ENCODE measurements at places on chromosomes 11 and 22.
A peak's percentile ranks its signal among the peaks of the same experiment; 100 is the strongest.

DNA sequence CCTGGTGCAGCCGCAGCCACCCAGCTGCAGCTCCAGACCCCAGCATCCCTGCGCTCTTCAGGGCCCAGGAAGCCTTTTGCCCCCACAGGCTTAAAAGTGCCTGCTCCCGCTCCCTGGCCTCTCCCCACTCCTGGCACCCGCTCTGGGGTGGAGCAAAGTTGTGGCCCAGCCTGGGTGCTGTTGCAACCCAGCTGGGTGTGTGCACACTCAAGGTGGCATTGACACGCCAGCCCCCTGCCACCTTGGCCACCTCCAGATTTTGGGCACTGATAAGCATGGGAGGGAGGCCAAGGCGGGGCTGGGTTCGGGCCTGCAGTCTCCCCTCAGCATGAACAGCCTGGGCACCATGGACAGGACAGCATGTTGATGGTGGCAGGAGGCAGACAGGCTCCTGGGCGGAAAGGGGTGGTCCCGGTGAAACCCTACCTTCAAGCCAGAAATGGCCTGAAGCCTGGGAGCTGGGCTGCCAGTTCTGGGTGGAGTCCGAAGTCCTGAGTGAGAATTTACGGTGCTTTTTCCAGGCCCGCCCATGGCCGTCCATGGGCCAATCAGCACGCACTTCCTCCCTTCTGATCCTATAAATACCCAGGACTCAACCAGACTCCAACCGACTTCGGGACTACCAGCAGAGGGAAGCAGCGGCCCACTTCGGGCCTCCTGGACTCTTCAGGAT, 23.6 kb upstream of the RNASEH2C start:
- peak; percentile 39 for DNase-seq

- no peak for DNase-seq
Measured at GRCh38 chr11:116925050-116925449, 87.6 kb upstream of the APOA1 start.

GRCh38 chr11:93605642-93606041, 55.8 kb upstream of the CEP295 start:
- no peak for DNase-seq

- no peak for DNase-seq
Measured at GRCh38 chr11:12678991-12679390, 4.8 kb downstream of the TEAD1 start.

DNA sequence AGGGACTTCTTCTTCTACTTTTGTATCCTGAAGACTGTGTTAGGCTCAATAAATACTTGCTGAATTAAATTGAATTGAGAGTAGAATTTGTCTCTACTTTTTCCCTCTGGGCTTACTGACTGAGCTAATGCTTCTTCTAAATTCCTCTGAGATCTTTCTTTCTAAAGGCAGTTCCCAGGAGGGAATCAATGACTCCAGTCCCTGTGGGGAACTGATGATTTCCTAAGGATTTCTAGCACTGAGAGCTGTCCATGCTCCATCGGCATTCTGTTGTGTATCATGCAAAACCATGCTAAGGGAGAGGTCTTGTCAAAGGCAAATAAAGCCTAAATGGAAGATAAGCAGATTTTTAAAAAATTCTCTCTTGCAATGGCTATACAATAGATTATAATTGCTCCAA, 148.8 kb upstream of the KIRREL3 start:
- DNase-seq: no peak

GRCh38 chr11:88068848-88069554, 106.2 kb downstream of the RAB38 start:
- DNase-seq: no peak

GRCh38 chr11:1165256-1166041, 7.7 kb downstream of the MUC5AC start:
- DNase-seq: no peak

DNA sequence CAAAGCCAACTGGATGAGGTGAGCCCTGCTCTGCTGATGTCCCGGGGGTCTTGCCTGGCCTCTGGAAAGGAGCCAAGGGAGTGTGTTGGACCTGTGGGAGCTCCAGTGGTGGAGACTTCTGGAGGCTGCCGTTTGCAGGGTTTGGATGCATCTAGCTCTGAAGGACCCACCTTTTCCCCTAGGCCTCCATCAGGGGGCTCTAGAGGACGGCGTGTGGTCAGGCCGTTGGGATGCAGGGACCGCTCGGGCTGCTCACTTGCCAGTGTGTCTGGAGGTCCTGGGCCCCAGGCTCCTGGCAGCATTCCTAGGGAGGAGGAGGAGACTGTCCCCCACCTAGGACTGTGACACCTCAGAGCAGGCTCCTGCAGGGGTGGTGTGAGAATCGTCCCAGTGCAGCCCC, 58.3 kb downstream of the PRDM11 start:
- DNase-seq: no peak

- no peak for DNase-seq
Measured at GRCh38 chr11:94658386-94658785, 91.2 kb downstream of the PIWIL4 start.

DNA sequence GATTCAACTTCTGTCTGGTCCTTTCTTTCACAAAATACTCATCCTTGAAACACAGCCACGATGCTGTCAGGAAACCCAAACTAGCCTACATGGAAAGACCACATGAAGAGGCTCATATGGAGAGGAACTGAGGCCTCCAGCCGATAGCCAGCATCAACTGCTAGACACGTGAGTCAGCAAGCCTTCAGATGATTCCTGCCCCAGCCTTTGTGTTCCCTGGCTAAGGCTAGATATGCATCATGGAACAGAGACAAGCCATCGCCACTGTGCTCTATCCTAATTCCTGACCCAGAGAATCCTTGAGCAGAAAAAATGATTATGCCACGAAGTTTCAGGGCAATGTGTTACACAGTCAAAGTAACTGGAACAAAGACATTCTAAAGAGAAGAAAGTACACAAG, 75.5 kb downstream of the ENTHD1 start:
- DNase-seq: peak; percentile 23

DNA sequence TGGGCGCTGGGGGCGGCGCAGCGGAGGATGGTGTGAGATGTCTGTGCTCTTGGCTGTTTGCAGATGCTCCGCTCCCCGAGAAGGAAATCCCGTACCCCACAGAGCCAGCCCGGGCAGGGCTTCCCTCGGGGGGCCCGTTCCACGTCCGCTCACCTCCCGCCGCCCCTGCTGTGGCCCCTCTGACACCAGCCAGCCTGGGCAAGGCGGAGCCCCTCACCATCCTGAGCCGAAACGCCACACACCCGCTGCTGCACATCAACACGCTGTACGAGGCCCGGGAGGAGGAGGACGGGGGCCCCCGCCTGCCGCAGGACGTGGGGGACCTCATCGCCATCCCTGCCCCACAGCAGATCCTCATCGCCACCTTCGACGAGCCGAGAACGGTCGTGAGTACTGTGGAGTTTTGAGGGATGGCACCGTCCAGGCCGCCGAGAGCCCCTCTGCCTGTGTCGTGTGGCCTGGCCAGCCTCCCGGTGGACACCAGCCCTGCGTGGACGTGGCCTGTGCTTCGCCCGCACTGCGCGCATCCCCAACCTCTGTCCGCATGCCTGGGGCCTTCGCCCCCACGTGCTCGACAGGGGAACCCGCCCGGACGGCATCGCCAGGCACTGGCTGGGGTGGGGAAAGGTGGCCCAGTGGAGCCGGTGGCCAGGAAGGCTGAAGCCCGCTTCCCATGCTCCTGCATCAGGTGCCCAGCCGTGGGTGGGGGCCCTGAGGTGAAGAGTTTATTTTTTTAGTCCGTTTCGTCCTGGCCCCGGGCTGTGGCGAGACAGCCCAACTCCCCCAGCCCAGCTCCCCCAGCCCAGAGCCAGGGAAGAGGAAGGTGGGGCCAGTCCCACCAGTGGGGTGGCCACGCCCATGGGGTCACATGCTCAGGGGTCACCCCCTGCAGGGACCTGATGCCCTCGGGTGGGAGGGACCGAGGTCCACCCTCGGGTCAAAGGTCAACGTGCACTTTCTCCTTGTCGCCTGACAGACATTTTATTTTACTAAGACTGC, 6.5 kb upstream of the TRABD start:
- DNase-seq: no peak

DNA sequence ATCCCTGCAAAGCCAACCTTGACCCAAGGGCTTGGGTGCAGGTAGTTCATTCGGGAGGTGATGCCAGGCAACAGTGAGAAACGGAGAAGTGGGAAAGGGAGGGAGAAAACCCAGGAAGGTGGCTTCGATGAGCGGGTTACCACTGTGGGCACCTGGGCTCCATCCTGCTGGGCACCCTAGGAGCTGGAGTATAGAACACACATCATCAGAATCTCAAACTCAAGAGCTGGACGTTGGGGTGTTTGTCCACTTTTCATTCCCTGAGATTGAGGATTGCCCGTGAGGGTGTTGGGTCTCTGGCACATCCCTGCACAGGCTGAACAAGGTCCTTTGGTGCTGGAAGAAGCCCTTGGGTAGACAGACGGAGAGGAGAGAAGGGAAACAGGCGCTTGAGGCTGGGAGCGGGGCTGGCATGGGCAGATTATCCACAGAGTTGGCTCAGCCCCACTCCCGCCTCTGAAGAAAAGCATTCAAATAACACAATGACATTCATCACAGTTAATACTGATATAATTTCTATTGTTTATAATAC, 70.4 kb downstream of the LRRC32 start:
- DNase-seq: no peak

DNA sequence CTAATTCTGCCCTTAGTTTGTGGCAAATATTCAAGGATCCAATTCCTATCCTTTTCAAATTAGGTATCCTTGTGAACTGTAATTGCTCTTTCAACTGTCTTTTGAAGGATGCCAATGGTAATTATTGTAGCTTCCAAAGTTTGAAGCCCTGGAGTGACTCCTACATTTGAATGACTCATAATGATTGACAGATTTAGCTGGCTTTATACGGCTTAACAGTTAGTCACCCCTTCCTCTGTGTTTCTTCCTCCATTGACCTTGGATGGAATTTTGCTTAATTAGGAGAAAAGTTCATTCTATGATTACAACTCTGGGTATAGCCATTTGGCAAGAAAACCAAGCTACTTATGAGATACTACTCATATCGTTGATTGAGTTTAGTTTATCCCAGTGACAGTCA, 639.3 kb upstream of the KIRREL3 start:
- peak; percentile 34 for DNase-seq

DNA sequence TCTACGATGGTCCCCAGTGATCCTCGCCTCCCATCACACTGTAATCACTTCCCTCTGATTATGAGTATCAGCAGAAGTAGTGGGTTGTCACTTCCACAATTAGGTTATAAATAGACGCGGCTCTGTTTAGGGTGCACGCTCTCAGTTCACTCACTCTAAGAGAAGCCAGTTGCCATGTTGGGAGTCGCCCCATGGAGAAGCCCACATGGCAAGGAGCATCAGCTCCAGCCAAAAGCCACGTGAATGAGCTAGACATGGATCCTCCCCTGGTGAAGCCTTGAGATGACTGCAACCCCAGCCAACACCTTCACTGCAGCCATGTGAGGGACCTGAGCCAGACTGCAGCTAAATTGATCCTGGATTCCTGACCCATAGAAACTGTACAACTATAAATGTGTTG, 26.4 kb upstream of the MYOD1 start:
- no peak for DNase-seq

DNA sequence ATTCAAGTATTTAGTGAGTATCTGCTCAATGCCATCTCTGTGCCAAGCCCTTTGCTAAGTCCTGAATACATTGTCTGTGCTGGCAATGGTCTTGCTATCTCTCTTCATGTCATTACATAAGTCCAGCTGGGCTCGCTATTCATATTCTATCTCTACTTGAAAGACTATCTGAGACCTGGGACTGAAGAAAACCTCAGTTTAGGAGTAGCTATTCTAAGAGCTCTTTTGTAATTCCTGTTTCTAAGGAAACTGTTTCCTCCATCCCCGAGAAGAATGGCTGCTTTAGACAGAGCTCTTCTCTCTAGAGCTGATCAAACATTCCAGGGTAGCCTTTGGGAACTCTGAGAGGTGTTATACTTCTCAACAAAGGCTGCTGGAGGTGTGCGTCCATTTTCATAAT, 33.0 kb downstream of the SLC17A6 start:
- DNase-seq: no peak

DNA sequence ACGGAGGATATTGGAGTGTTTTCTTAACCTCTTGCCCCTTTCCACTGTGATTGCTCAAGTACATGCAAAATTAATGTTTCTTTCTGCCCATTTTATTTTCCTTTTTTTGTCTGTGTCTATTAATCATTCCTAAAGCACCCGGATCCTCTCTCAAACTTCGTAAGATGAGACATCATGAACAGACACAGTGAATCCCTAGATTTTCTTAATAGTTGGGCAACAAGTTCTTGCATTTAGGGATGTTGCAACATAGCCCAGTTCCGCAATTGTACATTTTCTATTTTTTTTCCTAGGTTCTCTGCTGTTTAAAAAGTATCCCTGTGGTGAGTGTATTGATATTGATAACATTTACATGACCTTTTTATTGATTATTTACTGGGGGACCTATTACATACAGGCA, 2.9 kb downstream of the FAM111A start:
- DNase-seq: peak; percentile 83

GRCh38 chr11:114286229-114286628, 10.0 kb upstream of the NNMT start:
- DNase-seq: no peak

DNA sequence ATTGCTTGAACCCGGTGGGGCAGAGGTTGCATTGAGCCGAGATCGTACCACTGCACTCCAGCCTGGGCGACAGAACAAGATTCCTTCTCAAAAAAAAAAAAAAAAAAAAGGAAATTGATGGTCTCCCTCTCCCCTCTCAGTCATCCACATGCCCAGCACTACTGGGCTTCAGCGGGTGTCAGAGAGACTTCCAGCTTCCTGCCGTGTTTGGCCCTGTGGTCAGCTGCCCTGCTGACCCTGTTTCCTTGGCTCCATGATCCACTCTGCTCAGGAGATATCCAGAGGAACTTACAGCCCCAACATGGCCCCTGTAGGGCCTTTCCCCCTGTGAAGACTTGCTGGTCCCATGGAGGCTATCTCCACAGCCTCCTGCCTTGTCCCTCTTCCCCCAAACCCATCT, 6.1 kb upstream of the PNPLA3 start:
- no peak for DNase-seq

- DNase-seq: no peak
Measured at GRCh38 chr22:48560389-48560751, 1267.3 kb downstream of the BRD1 start.

DNA sequence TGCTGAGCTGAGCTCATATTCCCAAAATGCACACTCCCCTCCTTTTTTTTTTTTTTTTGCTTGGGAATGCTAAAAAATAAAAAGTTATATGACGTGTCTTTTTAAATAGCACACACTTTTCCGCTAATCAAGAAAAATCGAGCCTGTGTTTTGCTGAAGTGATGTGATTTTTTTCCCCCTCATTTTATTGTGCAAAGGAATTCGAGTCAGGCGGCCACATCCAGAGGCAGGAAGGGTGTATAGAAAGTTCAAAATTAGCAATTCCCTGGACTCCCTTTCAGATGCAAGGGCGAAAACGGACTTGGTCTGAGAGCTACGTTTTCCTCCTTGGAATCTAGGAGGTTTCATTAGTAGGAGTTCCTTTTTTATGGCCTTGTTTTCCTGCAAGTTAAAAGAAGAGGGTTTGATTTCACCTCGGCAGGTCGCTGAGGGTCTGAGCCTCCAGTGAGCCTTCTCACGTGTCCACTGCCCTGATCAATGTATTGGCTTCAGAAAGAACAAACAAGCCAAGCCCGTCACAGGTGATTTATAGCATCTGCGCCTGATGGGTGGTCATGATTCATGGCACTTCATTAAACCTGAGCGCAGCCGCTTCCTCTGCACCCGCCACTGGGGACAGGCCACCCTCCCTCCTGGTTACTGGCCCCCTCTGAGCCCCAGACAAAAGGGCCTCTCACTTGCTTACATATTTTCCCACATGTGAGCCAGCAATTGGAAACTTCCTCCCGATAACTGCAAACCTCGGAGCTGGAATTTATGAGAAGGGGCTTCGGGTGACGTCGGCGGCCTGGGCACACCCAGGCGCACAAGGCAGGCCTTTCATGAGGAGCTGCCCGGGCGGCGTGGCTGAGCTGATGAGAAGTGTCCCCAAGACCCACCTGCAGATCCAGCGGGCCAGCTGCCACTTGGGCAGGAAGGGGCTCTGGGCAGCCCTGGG, 64.4 kb upstream of the LINC01488 start:
- DNase-seq: no peak
